ENCODE measurements at places on chromosomes 12 and 14. TPM values are rescaled to one million over a fixed set of nuclear protein-coding genes. Genes with fewer than 3 reads are reported as not detected.

- DNase-seq = no peak
Observed at GRCh38 chr12:12986775-12987331, 13.2 kb downstream of the HEBP1 start.

- no peak for DNase-seq
Observed at GRCh38 chr14:105375635-105376057, 22.7 kb upstream of the TEX22 start.

Gene ARL6IP4
- polyA plus RNA-seq = 231 TPM

DNA sequence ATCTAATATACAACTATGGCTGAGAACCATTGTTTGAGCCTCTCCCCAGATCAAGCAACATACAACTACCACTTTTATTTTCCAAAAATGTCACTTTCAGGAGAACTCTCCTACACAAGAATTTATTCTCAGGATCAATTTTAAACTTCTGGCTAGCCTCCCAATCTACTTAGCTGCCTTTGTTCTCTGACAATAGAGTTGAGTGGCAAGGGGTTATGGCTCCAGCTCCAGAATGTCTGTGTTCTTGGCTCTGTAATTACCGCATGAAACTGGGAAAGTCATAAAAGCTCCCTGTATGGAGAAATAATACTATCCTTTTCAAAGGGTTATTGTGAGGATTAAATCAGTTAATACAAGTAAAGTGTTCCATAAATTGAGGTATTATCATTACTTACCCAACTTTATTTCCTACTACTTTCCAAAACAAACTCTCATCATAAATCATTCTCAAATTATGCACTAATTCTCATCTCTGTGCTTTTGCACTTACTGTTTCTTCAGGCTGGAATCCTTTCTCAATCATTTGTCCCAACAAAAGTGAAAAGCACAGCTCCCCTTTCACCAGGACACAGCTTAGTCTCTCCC is 121.9 kb downstream of the GARIN6 start:
- no peak for DNase-seq

Gene RPL10L
- polyA plus RNA-seq = 0.11 TPM

GRCh38 chr14:98183556-98183955 is 1088.4 kb downstream of the BCL11B start:
- no peak for DNase-seq

- no peak for DNase-seq
Observed at GRCh38 chr14:20624495-20625070, 16.9 kb downstream of the OR6S1 start.

All from renal pelvis (tissue), 12 donors.